T-helper 2 cell (primary cell): ENCODE measurements at places on chromosomes 12 and 14.

DNA sequence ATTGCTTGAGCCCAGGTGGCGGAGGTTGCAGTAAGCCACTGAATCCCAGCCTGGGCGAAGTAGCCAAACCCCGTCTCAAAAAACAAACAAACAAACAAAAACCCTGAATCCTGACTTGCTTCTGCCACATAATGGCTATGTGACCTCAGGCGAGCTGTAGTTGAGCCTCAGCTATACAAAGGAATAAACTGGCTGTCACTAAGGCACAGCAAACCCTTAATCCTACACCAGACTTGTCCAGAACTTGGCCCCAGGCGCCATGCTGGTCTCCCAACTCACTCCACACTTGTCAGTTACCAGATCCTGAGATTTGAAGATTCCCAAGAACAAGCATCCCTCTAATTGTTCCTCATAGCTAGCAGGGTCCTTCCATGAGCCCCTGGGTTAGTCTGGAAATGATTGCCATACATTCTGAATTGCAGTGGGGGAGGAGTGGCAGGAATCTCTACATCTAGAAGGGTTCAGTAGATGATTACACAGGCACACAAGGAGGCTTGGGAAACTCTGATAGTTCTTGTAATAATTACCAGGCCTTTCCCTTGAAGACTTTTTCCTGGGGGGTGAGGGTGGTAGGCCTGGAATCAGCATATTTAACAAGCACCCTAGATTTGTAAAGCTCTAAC, 9.9 kb downstream of the MAP3K12 start:
- no peak for DNase-seq

GRCh38 chr14:21024585-21025370, at the start of gene NDRG2:
Gene NDRG2 (minus strand): TSS chr14:21025061. CDS start chr14:21023315, 1,746 bp downstream.
- peak; percentile 56 for DNase-seq

DNA sequence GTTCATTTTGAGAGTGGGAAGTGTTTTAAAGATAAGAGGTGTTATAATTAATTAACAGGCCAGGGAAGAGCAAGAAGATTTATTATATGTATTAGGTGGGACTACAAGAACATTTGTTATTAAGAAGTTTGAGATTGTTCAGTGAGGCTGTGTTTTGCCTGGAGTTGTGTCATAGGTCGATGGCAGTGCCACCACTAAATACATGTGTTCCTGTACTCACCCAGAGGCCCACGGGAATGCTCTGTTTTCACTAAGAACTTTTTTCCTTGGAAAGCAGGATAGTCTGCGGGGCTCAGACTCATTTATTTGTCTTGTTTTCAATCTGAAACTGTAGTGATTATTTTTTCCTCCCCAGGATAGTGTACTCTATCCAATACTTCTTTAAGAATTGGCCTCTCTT, 10.1 kb downstream of the IRAK3 start:
- no peak for DNase-seq

DNA sequence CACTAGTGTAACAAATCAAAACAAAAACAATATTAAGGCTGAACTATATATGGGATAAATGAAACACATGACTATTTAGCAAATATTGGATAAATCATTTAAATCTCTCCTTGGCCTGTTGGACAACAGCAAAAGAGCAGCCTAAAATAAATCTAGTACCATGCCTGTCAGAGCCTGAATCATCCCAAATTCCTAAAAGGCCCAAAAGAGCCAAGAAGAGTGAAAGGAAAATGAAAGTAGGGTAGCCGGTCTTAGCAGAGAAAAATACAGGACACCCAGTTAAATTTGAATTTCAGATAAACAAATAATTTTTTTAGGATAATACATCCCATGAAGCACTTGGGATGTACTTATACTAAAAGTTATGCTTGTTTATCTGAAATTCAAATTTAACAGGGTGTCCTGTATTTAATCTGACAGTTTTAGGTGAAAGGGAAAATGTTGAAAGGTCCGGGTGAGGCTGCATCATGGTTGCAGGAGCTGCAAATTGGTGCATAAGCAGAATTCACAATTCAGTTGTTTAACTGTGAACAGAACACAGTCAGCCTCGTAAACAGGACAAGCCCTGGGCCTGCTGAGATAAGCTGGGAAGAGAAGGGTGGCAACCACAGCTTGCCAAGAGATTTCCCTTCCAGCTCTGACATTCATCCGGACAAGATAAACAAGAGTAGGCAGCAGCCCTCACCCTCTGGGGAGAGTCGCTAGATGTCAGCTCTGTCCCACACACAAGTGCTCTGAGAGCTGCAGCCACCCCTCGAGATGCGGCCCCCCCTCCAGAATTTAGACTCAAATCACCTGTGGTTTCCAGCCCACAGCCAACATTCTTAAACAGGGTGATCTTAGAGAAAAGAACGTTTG, 30.3 kb downstream of the DMAC2L start:
- DNase-seq: no peak

DNA sequence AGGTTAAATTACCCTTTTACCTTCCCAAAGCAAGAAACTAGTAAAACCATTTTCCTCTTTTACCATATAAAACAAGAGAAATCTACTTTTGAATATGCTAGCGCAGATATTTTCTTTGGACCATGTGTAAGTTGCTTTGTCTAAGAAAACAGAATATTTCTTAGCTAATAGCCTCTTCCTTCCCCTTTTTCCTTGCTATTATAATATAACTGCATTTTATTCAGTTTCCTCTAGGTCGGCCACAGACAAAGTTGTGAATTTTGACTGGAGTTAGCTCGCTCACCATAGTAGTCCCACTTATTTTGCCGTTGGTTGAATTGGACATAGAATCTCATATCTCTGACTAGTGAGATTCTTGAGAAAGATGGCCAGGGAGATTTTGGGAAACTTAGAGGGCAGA, 115.6 kb downstream of the PLEKHA5 start:
- DNase-seq: no peak

DNA sequence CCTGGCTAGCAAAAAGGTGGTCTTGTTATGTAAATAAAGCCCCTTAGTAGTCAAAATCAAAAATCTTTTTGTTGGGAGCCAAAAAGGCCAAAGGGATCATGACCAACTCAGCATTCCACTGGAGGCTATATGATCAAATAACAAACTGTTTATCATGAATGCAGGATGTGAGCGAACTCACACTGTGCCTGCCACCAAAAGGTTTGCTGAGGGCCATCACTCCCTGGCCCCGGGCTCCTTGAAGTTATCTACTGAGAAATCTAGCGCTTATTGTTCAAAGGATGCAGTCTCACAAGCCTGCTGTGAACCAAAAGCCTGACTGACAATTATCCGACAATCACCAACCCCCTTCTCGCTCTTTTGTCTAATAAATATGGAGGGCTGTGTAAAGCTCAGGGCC, 107.2 kb upstream of the DDHD1 start:
- DNase-seq: no peak

- no peak for DNase-seq
These were observed 245.3 kb downstream of the ZFP36L1 start for GRCh38 chr14:68547305-68548193.
